CD4-positive, alpha-beta T cell treated with Interleukin-21 for 1 hour (primary cell): ENCODE measurements at places on chromosomes 13 and 19.

DNA sequence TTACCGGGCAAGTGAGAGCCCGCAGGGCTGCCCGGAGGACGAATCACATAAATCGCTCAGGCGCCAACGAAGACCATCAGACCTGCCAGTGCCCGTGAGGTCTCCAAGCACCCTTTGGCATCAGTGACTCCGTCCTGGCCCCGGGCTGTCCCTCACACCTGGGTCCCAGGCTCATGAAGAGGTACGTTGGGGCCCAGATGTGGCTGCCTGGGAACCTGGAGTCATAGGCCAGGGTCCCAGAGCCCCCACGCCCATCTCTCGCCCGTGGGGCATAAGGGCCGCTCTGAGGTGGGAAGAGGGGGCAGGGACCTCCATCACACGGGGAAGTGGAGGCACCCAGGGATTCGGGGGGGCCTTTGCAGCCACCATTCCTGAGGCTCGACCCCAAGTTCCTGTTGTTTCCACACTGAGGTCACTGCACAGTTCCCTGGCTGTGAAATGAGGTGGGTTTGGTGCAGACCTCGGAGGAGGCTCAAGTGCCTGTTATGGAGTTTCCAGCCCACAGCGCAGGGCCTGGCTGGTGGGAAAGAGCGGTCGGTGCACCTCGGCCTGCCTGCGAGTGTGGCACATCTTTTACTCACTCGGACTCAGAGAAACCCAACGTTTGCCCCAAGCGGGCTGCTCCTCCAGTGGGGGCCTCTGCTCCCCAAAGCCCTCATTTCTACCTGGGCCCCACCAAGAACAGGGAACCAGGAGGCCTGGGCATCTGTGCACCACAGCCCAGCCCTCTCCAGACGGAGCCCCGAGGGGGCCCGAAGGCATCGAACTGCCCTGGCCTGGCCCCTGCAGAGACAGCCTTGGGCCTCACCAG, 35.9 kb upstream of the C13orf46 start:
- DNase-seq: no peak

- DNase-seq: no peak
Observed at GRCh38 chr19:14073925-14074838, 1.6 kb downstream of the MISP3 start.

GRCh38 chr13:27792393-27793218, at the start of gene GSX1:
TSS of gene GSX1 (plus strand) at chr13:27792483. CDS start at chr13:27792691, 208 bp downstream.
- peak; percentile 26 for DNase-seq

GRCh38 chr13:99657848-99658260, 156.6 kb downstream of the TM9SF2 start:
- DNase-seq: peak; percentile 24
